ENCODE measurements at places on chromosomes 3 and 15.

- no peak for DNase-seq
Observed at GRCh38 chr3:134636406-134636805, 14.4 kb downstream of the KY start.

GRCh38 chr3:151135541-151136337 is 50.3 kb downstream of the MED12L start:
- peak; percentile 24 for DNase-seq

DNA sequence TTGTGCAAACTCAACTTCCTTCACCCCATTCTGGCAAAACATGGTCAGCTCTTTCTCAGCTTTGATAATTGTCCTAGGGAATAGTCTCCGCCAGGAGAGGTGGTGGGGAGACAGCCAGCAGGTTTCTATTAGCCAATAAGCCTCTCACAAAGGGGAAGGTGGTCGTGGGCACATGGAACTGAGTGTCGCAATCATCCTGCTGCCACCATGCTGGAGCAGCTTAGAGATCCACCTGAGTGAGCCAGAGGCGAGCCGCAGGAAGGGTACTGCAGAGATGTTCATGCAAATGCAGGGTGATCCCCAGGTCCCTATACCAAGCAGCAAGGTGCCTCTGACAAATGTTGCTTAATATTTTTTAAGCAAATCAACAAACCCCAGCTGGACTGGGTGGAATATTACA is 182.8 kb downstream of the RORA start:
- DNase-seq: no peak

DNA sequence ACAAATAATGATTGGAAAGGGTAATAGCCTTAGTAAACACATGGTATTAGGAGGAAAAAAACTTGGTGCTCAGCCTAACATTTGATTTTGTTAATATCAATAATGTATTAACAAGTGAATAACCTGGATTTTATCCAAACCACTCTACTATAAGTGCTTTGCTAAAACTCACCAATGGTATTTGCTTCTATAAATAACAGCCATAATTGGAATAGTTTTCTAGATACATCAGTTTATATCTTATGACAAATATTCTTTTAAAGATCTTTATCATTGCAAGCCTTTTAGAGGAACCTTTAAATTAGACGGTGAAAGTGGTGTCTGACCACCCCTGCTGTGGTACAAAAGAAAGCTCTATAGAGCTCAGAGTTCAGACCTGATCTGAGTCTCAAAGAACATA is 123.9 kb downstream of the SHOX2 start:
- DNase-seq: no peak

GRCh38 chr3:53974324-53974723 is 82.7 kb upstream of the SELENOK start:
- peak; percentile 7 for DNase-seq

GRCh38 chr3:86880066-86880465 is 110.9 kb downstream of the VGLL3 start:
- no peak for DNase-seq

DNA sequence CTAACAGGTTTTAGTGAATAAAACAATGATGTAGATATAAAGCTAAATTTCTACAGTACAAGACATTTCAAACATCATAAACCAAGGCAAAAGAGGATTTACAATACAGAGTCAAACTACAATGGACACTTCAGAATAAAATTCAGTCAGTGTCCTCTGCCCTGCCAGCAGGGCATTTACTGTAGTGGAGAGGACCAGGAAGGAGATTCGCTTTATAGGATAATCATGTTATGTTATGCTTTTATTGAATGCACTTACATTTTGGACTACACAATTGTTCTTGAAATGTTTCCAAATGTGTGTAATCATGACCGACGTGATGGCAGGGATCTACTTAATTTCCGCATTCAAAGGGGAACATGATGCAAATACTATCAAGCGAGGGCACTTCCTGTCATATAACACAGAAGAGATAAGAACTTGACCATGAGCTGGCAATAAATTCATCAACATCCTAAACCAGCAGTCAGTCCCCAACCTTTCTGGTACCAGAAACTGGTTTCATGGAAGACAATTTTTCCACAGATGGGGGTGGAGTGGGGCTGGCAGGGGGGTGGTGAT is 925.6 kb downstream of the FHIT start:
- DNase-seq: no peak

GRCh38 chr15:71114887-71115566 is at the start of gene THSD4:
TSS of gene THSD4 (plus strand) at chr15:71115471.
- peak; percentile 44 for DNase-seq

- DNase-seq: peak; percentile 2
Observed at GRCh38 chr3:90054311-90054710, 946.9 kb downstream of the EPHA3 start.

- DNase-seq: no peak
Observed at GRCh38 chr15:32700501-32701150, 17.2 kb upstream of the GREM1 start.

DNA sequence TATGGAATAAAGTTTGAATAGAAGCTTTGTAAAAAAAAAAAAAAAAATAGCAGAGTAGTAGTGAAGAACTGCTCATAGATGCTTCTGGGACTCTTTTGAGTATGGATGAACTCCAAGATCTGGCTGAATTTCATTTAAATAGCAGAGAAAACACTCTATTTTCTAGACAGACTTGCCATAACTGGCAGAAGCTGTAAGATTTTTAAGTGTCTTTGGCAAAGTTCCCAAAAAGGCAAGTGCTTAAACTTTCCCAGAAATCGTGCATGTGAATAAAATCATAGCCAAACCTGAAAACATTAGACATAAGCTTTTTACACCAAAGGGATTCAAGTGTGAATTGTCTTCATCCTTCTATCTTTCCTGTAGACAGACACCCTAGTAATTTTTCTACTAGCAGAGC is 110.3 kb upstream of the MITF start:
- DNase-seq: no peak

DNA sequence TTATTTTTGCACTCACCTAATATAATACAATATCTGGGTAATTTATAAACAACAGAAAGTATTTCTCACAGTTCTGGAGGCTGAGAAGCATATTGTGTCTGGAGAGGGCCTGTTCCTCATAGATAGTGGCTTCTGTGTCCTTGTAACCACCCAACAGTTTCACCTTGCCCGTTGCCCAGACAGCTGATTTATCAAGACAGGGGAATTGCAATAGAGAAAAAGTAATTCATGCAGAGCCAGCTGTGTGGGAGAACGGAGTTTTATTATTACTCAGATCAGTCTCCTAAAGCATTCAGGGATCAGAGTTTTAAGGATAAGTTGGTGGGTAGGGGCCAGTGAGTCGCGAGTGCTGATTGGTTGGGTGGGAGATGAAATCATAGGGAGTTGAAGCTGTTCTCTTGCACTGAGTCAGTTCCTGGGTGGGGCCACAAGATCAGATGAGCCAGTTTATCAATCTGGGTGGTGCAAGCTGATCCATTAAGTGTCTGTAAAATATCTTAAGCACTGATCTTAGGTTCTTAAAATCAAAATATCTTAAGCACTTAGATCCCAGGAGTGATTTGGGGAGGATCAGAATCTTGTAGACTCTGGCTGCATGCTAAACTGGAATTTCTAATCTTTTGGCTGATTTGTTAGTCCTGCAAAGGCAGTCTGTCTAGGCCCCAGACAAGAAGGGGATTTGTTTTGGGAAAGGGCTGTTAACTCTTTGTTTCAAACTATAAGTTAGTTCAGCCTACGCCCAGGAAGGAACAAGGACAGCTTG is 33.9 kb upstream of the C15orf39 start:
- DNase-seq: no peak

- peak; percentile 73 for DNase-seq
Observed at GRCh38 chr3:58063022-58063815, 55.0 kb downstream of the FLNB start.

DNA sequence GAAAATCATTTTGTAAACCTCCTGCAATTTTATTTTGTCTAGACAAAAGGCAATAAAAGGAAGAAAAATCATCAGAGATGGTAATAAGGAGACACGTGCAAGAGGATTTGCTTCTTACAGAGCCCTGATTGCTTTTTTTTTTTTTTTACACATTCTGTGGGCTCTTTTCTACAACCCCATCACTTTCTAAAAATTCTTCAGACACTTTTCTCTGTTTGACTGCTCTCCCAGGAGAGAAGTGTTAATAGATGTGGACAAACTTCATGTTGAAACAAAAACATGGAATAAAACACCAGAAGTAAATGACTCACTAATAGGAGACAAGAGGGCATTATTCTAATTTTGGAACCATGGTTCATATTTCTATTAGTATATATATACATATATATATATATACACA is 114.4 kb upstream of the TPRG1 start:
- no peak for DNase-seq

- DNase-seq: no peak
Observed at GRCh38 chr3:112149136-112149535, 16.1 kb upstream of the GCSAM start.

DNA sequence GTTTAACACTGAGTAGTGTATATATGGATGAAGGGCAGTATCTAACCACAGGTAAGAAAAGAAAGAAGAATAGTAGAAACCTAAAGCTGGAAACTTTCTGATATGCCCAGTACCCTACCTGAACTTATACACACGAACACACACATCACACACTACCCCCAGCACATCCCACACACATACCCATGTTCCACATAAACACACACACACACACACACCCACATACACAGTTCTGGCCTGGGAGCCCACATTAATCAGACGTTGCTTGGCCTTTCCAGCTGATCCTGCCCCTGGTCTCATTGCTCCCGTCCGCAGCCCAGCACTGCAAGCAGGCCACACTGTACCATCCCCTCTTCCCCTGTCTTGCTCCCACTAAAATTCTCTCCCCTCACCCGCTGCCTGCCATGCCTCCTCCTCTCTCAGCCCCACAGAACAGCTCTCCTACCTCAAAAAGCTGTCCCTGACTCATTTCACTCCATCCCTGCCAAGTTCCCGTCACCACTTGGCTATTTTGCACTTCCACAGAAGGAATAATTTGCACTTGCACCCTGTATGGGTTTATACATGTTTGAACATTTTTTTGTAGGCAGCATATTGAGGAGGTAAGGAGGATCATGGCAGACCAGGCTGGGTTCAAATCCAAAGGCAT is 185.8 kb upstream of the PPP2R3A start:
- no peak for DNase-seq

DNA sequence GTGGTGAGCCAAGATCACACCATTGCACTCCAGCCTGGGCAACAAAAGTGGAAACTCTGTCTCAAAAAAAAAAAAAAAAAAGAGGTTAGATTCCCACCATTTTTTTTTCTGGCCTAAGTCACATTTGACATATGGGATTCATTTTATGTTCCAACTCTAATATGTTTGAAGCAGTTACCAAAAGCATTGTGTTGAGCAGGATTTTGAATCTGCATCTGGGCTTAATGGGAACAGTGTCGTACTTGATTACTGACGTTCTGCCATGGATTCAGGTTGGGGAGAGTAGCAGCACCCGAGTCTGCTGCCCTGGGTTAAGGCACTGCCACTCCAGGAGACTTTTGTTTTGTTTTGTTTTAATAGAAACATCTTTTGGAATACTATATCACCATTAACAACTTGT is 348.7 kb upstream of the TBL1XR1 start:
- no peak for DNase-seq
